ENCODE measurements at places on chromosomes 6 and 20.

DNA sequence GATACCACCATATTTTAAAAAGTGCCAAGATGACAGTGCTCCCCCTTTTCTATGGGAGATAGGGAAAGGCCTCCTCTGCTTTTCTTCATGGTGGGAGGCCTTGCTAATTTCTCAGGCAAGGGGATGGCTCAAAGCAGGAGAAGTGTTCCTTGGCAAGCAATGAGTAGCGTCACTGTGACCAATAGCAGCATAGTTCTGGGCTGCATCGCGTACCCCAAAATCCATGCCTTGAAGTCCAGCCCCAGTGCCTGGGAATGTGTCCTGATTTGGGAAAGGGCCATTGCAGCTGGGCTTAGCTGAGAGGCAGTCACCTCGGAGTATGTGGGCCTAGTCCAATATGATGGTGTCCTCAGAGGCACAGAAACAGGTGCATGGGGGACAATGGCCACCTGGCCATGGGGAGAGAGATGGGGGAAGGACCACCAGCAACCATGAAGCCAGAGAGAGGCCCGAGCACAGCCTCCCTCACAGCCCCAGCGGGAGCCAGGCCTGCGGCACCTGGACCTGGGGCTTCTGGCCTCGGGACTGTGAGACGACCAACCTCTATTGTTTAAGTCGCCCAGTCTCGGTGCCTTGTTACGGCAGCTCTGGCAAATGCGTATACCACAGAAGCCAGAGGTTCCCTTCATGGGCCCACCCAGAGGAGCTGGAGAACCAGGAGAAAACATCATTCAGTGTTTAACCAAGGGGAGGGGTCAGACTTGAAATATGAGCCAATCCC lies 153.1 kb upstream of the RPS6KA2 start:
- no peak for DNase-seq

- no peak for DNase-seq
Observed at GRCh38 chr20:37649017-37649416, 44.8 kb upstream of the CTNNBL1 start.

GRCh38 chr6:143135797-143136561 lies 75.3 kb downstream of the AIG1 start:
- no peak for DNase-seq

DNA sequence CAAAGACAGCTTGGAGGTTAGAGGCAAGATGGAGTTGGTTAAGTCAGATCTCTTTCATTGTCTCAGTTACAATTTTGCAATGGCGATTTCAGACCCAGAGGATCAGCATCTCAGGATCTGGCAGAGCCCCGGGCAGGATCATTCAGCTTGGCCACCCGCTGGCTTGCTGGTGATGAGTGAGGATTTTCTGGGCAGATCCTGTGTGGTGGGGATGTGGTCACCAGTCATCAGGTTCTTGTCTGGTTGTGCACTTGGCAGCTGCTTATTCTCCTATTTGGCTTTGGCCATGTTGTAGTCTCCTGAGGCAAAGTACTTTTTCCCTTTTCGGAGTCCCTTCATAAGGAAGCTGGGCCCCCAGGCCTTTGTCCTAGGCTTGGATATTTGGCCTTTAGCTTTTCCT lies 953.9 kb downstream of the KIF16B start:
- no peak for DNase-seq

DNA sequence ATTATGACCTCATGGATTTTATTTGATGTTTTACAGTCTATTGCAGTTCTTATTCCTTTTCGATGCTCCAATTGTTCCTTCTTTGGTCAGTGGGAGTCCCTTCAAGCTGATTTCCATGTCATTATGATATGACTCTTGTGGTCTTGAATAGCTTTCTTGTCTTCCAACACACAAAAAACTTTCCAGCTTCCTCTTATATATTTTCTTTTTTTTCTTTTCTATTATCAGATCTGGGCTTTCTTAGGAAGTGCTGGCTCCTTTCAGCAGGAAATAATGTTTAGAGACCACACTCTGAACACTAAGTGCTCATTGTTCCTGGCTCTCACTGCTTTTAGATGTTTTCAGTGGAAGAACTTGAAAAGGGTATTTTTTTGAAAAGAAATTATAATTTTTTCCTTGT lies 3.1 kb upstream of the SLC17A1 start:
- DNase-seq: no peak

GRCh38 chr6:25025919-25026301 lies 90.2 kb upstream of the RIPOR2 start:
- DNase-seq: no peak

DNA sequence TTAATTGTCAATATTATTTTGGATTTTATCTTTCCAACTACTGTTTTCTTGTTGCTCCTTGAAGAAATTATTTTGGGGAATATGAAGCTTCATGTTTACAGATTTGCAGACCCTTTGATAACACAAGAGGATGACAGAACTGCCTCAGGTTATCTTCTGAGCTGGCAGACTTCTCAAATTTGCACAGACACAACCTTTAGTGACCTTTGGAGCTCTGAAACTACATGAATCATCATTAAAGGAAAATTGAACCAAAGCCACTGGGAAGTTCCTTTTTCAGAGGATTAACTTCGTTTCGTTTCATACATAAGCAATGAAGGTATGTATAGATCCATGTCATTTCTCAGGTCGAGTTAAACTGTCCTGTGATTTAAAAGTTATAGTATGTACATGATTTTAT lies 85.9 kb downstream of the FBXO5 start:
- DNase-seq: no peak

DNA sequence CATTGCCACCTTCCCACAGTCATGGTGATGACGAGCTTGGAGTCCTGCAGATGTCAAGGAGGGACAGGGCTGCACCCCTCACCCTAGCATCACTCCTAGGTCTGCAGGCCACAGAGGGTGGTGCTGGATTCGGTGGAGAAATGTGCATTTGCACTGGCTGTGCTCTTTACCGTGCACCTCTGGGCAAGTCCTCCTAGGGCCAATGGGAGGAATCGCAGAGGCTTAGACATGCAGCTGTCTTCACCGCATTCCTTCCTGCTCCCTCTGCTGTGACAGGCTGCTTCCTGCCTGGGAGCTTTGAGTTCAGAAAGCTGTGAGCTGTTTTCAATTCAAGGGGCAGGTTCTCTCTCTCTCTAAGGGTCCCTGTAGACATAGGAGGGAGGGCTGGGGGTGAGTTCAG lies 85.1 kb downstream of the EDN3 start:
- no peak for DNase-seq

DNA sequence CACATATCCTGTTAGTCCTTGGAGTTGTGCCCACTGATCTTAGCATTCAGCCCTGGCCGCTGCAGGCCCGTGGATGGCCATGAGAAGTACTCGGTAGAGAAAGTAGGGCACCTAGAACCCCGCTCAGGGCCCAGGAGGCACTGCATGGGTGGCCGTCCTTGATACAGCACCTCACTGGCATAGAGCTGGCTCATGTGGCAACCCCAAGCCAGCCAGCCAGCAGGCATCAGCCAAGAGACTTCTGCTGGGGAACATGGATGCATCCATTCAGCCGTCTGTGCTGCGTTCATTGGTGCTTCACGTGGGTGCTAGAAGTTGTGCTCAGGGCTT lies 10.6 kb downstream of the PYGB start:
- DNase-seq: no peak

DNA sequence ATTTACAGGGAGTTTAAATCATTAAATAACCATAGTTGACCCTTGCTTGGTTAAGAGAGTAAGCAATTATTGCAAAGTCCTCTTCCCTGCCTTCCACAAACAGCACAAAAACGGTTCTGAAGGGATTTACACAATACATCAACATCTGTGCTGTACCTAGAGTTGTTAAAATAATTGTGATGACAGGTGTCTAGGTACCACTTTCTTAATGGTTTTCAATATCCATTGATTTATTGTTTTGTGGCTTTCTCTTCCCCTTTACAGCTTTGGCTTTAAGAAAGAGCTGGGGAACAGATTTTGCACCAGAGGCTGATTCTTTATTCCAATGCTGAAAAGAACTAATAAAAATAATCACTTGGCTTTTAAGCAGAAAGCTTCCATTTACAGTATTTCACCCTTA lies 598 bp upstream of the SOX4 start:
- DNase-seq: no peak

- no peak for DNase-seq
Observed at GRCh38 chr6:106875782-106876321, 98.7 kb downstream of the CD24 start.

DNA sequence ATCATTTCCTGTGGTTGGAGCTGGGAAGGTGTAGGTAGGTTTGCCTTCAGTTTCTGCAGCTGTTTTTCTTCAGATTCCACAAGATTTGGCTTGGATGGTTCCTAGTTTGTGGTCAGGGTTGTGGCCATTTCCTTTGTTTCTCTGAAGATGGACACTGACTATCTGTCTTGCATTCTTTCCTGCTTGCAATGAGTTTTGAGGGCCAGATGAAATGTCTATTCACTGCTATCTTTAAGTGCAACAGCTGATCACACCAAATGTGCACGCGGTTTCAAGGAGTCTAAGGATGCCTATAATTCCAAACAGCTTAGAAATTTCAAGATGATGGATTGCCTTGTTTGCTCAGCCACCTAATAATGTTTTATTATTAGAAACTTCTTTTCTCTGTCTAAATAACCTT lies 28.4 kb downstream of the IL20RA start:
- DNase-seq: no peak

DNA sequence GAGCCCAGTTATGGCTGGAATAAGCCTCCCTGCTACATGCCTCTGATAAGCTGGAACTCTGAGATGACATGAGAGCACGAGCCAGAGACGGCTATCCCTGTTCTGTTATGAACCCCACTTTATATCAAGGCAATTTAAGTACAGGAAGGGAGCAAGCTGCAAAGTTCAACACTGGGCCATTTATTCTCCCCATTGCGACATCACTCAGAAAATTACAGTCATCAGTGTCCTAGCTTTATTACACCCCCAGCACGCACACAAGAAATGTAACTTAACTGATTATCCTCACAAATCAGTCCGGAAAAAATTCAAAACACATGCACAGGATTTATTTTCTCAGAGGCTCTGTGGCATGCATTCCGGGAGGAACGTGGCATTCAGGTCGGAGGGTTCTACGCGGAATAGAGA lies 125.3 kb upstream of the SLC2A12 start:
- DNase-seq: no peak

DNA sequence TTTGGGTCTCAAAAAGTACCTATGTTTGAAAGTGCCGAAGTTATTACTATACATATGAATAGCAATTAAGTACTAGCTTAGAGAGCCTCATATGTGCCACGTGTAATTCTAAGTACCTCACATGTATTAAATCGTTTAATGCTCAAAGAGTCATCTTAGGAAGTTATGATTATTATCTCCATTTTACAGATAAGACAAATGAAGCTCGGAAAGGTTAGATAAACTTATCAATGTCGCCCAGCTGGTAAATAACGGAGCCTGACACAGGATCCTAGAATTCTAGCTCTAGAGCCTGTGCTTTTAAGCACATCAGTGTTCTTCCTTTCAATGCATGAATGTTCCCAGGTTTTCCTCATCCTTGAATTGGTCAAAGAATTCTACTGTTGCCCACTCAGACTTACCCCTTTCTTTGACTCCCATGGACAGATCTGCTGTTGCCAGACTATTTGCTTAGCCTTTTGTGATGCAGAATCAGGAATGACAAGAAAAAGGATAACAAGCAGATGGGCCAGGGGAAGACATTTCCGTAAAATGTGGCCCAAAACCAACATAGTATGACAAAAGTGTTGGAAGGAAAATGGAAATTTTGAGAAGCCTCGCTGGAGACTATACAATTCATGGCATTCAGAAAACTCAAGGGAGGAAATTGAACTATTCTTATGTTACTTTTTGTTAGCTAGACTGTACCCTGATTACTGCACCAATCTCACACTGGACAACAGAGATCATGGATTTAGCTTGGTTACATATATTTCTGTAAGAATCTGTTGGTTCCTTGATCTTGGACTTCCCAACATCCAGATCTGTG lies 237.1 kb upstream of the CITED2 start:
- DNase-seq: no peak

DNA sequence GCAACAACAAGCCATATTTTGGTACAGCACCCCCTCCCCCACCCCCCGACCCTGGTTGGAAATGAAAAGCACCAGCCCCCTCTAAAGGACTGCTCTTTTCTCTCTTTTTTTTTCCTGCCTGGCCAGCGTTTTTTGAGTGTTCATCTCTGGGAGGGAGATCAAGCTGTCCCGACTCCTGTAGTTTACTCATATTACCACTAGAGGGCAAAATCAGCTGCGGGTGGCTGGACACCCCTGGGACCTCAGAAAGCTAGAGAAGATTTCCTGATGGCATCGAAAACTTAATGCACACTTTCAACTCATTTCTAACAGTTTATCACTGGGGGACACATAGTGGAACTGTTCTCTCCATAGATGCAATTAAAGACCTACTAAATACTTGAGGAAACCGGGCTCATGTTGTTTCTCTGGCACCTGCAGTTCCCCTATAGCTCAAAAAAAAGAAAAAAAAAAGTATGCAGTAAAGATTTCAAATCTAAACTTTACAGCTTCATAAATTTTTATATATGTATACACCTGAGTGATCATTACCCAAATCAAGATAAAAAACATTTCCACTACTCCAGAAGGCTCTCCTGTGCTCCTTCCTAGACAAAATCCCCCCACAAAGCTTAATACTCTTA lies 24.4 kb downstream of the CNBD2 start:
- DNase-seq: peak; percentile 90

GRCh38 chr20:56626367-56627121 lies 2.6 kb upstream of the TFAP2C start:
- no peak for DNase-seq

Data from HT-29 (cell line).